Suppressor macrophage treated with lipopolysaccharide for 4 hours (primary cell): ENCODE measurements at places on chromosomes 13 and 19.

DNA sequence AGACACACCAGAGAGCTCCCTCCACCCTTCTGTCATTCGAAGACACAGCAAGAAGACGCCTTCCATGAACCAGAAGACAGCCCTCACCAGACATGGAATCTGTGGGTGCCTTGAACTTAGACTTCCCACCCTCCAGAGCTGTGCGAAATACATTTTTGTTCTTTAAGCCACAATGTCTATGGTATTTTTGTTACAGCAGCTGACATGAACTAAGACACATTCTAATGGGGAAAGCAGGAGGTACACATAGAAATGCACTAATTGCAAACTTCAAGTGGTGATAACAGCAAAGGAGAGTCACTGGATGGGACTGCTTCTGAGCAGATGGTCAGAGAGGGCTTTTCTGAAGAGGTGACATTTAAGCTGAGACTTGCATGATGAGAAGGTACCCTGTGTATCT is 16.2 kb downstream of the OR7C2 start:
- no peak for DNase-seq

DNA sequence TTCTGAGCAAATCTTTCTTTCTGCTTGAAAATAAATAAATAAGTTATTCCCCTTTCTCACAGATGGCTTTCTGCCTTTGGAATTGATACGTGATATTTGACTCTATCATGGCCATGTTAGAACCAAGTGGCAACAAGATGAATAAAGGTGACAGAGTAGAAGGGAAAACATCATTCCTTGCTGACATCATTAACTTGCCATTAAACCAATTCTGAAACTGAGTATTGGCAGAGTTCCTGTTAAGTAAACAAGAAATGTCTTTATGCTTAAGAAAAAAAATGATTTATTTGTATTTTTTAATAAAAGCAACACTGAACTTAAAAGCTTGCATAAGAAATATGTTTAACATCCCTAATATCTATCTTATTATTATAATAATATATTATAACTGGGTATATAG is 828.1 kb downstream of the PCDH9 start:
- no peak for DNase-seq

GRCh38 chr13:23550163-23550562 is 20.0 kb upstream of the TNFRSF19 start:
- DNase-seq: no peak

- DNase-seq: no peak
Measured at GRCh38 chr13:81487151-81487550, 1146.2 kb upstream of the SPRY2 start.

- peak; percentile 13 for DNase-seq
Measured at GRCh38 chr19:42397263-42398166, 7.4 kb upstream of the CNFN start.

GRCh38 chr13:42644841-42645240 is 70.9 kb downstream of the TNFSF11 start:
- no peak for DNase-seq
